ENCODE measurements at places on chromosomes 3 and 15.

DNA sequence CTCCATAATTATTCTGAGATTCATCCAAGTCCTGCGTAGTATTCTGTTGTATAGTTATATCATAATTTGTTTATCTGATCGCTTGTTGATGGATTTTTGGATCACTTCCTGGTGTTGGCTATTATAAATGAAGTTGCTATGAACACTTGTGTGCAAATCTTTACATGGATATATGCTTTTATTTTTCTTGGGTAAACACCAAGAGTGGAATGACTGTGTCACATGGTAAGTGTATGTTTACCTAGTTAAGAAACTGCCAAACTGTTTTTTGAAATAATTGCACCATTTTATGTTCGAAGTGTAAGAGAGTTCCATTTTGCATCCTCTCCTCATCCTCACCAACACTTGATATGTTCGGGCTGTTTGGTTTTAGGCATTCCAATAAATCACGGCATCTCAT lies 360.4 kb upstream of the FRG2C start:
- no peak for DNase-seq

DNA sequence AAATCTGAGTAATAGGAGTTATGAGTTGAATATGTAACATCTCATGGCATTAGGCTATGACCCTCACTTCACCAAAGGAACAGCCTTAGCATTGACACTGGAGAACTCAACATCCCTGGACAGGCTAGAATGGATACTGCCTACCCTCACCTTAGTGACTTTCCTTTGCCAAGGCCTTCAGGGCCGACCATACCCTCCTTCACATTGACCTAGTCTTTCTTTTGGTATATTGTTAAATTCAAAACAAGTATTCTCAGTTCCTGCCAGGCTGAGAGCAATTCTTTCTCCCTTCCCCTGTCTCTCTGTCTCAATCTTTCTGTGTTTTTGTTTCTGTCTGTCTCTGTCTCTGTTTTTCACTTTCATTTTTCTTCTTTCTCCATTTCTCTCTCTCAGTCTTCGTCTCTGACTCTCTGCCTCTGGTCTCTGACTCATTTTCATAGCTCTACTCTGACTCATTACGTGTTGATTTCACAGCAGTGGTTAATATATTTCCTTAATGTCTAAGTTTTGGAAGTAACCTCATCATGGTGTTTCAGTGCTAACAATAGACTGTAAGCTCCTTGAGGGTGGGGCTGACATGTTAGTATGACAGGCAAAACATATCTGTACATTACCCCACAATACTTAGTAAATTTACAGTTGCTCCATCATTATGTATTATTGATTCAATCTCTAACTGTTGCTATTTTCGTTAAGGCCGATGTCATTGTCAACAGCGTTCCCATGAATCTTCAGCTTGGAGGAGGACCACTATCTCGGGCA lies 32.5 kb downstream of the PARP15 start:
- DNase-seq, result peak; percentile 75

DNA sequence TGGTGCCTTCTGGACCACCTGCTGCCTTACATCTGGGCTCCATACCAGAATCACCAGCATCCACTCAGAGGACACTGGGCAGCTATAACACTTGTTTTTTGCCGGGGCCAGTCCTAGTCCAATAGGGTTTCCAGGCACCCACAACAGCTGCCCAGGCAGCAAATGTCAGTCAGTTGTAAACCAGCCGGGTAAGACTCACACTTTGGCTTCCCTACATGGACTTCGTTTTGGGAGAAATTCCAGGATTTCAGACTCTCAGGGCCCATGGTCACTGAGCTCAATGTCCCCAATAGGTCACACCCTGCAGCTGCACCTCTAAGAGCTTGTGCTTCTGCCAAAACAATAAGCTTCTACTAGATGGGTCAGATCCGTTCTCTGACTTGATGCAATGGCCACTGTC lies 83.8 kb downstream of the FAM174B start:
- no peak for DNase-seq

- DNase-seq, result no peak
Measured at GRCh38 chr3:127709320-127710060, 36.7 kb downstream of the ABTB1 start.

DNA sequence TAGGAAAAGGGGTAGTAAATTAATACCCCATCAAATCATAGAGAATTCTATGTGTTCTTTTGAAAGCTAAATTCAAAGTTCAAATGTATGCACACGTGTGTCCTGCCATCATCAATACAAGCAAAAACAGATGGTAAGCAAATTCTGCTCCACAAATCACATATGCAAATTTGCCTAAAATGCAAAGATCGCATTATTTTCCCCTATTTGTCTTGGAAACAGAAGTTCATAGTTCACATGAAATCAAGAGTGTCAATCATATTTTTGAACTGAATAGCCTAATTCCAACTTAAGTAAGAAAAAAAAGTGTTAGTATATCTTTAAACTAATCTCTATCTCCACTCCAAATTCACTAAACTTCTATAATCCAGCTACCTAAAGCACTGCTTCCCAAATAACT lies 8.5 kb downstream of the ADAM10 start:
- DNase-seq, result no peak

DNA sequence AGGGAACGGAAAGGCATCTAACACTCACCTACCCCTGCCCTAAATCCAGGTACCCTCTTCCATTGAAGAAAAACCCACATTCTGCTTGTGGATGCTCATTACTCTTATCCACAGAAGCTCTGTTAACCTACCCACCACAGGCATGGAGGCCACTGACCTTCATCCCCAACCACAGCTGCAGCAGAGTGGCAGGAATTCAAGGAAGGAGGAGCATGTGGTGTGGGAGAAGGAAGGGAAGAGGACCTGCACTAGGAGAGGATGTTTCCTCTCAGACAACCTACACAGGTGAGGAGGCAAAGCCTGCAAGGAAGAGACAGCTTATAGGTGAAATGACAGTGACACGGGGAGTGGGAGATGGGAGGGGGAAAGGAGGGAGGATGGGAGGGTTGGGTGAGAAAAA lies 192.5 kb upstream of the TSC22D2 start:
- no peak for DNase-seq

GRCh38 chr3:108503722-108504121 lies 6.7 kb downstream of the MYH15 start:
- DNase-seq, result no peak

DNA sequence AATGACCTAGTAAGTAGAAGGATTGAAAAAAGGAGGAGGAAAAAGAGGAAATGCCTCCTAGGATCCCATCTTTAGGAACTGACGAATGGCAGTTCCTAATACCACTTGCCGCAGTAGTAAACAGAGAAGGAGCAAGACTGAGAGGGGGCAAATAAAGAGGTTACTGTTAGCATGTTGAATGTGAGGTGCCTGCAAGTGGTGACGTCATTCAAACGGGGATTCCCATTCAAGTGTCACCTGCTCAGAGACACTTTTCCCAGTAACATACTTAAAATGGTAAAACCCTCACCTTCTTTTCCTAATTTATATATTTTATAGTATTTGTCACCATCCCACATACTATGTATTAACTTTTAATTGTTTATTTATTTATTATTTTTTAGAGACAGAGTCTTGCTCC lies 178.9 kb downstream of the IL5RA start:
- no peak for DNase-seq

GRCh38 chr15:81224232-81224631 lies 27.6 kb downstream of the IL16 start:
- no peak for DNase-seq

DNA sequence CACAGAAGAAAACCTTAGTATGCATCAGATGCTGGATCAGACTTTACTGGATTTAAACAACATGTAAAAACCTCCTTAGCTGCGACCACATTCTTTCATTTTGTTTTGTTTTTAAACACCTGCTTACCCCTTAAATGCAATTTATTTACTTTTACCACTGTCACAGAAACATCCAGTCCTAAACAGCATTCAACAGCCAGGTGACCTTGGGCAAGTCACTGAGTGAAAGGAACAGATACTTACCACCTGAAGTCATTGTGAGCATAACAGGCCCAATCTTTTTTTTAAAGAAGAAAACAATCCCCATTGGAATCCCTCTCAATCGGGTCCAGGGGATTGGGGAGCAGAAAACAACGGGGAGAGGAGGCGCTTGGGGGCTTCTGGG lies 390 bp downstream of the STARD5 start:
- DNase-seq, result no peak

DNA sequence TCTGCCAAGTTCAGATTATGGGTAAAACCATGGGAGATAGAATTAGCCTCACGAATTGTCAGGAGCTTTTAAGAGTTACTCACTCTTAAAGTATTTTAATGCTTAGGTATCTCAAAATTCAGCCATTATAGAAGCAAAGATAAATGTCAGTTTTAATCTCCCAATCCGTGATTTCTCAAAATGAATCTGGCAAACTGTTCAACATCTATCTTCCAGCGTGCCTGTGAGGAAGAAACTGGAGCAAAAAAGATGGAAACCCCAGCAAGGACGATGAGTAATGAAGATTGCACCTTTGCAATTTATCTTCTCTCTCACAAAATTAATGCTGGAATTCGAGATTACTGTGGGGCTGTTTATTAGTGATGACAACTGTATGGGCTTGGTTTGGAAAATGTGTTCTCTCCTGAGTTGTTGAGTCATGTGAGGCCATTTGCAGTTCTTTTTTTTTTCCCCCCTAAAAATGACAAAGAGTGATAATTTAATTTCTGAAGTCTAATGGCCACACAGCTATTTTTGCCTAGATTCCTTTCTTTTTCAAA lies 70.5 kb downstream of the PYDC2 start:
- DNase-seq, result no peak

GRCh38 chr15:99956820-99957641 lies 223.8 kb upstream of the LYSMD4 start:
- DNase-seq, result peak; percentile 28

GRCh38 chr15:64897345-64897985 lies 14.2 kb upstream of the ANKDD1A start:
- DNase-seq, result peak; percentile 27

GRCh38 chr15:68555679-68556037 lies 23.1 kb upstream of the CORO2B start:
- DNase-seq, result no peak

GRCh38 chr15:52679232-52680040 lies at the start of gene ATOSA:
ATOSA (minus strand) TSS chr15:52679388; CDS start chr15:52678021, 1,367 bp downstream.
- DNase-seq, result peak; percentile 78

- no peak for DNase-seq
Measured at GRCh38 chr15:29665444-29666003, 156.7 kb downstream of the TJP1 start.

DNA sequence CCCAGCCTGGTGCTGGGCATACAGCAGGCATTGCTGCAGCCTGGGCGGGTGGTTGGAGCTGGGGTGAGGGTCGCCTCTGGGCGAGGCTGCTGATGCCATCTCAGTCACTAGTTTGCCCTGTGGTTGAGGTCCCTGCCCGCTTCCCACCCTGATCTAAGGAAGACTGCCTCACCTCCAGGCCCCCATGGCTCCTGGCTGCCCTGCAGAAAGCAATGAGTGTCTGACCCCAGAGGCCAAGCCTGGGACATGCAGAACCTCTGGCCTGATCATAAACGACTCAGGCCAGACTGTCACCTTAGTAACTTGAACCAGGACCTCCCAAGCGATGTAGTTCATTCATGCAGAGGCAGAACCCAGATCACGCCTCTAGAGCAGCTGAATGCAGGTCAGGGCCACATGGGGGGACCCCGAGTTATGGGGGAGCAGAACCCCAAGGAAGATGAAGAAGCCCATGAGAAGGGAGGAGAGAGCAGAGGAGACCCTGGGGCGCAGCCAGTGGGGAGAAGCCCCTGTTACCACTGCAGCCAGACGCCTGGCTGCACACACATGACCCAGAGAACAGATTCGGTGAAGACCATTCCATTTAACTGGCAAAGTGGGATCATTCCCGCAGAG lies 213.9 kb downstream of the TBC1D2B start:
- no peak for DNase-seq

GRCh38 chr3:72802001-72802400 lies 46.2 kb downstream of the SHQ1 start:
- no peak for DNase-seq

DNA sequence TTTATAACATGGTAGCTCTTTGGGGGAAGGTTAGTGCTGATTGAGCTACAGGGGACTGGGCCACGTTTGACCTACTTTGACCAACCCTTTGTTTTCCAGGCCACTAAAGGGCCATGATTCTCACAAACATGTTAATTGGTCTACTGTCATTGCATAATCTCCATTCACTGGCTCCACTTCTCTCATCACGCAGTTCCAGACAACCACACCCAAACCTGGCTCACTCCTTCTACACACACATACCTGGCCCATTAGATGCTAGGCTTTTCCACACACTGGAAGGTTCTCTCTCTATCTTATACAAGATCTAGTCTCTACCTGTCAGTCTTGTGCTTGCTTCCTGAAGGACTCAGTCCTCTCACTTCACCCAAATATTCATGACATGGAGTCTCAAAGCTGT lies 15.9 kb downstream of the TGM5 start:
- DNase-seq, result no peak

- no peak for DNase-seq
Measured at GRCh38 chr3:125440559-125440955, 65.4 kb upstream of the ZNF148 start.

GRCh38 chr3:70053293-70053692 lies 53.8 kb downstream of the SAMMSON start:
- DNase-seq, result no peak

DNA sequence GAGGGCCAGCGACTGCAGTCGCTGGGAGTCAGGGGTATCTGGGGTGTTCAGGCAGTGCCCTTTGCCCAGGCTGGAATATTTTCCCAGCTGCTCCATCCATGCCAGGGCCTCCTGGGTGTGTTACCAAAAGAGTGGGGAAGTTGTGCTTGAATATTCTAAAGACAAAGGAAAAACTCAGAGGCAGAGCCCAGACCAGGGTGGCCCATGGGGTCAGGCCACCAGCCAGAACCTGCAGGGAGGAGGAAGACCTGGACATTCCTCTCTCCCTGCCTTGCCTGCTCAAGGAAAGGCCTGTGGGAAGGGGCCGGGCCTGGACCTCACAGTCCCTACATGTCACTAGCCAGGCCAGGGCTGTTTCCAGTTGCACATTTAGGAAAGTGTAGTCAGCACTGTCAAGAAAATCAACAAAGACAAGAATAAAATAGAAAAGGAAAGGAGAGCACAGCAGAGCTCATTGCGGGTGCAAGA lies 16.0 kb upstream of the KLF15 start:
- no peak for DNase-seq

DNA sequence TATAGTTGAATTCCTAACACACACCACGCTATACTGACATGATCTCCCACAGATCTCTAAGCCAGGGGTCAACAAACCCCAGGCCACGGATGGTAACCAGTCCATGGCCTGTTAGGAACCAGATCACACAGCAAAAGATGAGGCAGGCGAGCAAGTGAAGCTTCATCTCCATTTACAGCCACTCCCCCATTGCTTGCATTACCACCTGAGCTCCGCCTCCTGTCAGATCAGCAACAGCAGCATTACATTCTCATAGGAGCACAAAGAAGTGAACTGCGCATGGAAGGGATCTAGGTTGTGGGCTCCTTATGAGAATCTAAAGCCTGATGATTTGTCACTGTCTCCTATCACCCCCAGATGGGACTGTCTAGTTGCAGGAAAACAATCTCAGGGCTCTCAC lies 2.7 kb downstream of the PDCD7 start:
- no peak for DNase-seq
